Endothelial cell (in vitro differentiated cells): ENCODE measurements at places on chromosomes 16 and 17. TPM values are rescaled to one million over a fixed set of nuclear protein-coding genes. Genes with fewer than 3 reads are reported as not detected.

Gene ACSM2A
- total RNA-seq = not detected

Gene HES7
- 3.3 TPM for total RNA-seq

Gene YBX2
- 14.6 TPM for total RNA-seq

Gene FHOD1
- total RNA-seq = 248 TPM

Gene SKAP1
- 2.1 TPM for total RNA-seq

Gene UBB
- total RNA-seq = 2,050 TPM

Gene GPRC5C
- 24.7 TPM for total RNA-seq

Gene KCNAB3
- total RNA-seq = 1.6 TPM
